ENCODE measurements at places on chromosomes 2 and 18.

DNA sequence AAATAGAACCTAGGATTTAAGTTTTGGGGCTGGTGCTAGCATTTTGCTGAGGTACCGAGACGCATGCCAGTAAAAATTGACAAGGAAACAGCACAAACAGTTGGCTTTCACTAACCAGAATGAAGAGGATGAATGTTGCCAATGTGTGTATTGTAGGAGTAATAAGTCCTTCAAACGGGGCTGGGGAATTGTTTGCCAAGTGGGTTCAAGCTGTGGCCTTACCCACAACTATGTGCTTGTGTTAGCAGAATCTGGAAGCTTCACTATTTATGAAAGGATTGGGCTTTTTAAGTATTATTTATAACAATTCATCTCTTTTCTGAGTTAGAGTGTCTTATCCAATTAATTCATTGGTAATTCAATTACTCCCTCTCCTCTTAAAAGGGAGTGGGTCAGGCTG, 15.0 kb upstream of the KIF5C start:
- ATAC-seq, result no peak

GRCh38 chr18:58391932-58392323, 237.0 kb downstream of the ALPK2 start:
- ATAC-seq, result no peak

DNA sequence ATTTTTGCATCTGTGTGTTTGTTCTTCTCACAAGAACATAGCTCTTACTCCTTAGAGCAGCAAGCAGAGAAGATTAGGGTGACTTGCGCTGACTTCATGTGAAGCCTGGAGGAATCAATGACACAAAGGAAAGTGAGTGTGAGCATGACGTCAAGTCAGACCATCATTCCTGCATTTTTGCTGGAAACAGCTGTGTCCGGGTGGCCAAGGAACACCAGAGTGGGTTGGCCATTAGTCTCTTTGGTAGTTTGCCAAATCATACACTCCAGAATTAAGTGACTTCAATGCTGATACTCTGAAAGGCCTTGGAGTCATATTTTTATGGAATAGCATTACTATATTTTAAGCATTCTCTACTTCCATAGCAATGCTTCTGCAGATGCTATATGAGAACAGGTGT, 597.2 kb downstream of the DCDC2C start:
- ATAC-seq, result no peak

- no peak for ATAC-seq
These were observed 11.6 kb upstream of the TAF1B start for GRCh38 chr2:9831670-9832069.

DNA sequence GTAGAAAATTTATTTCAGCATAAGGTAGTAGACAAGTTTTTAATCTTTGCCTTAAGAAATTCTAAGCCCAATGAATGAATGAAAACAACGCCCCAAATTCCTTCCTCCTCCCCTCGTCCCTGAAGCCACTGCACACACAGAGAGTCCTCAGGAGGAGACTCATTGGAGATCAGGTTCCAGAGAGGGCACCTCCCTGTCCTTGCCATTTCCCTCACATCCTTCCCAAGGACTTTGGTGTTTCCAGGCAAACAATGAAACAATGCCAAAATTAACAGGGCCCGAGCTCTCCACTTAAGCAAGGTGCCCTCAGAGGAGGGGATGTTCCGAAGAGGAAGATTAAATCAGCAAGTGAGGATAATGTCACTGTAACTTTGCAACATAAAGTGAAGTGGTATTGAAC, 240.7 kb downstream of the DCDC2C start:
- ATAC-seq, result no peak

- ATAC-seq, result no peak
These were observed 1.1 kb upstream of the SSB start for GRCh38 chr2:169797601-169798000.

DNA sequence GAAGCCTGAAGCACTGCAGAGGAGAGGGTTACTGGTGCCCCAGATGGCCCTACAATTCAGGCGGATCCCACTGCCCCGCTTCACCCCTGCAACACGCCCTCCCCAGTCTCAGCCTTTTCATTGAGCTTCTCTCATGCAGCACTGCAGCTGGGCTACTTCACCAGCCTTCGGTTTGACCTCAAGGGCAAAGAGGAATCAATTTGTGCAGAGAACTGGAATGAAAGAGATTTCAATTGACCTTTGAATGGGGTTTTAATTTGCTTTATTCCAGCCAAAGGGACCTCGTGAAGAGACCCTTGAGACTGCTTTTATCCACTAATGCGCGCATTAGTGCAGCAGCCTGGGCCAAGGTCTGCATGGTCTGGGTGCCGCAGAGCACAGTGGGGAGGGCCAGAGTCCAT, 8.8 kb upstream of the POMC start:
- no peak for ATAC-seq

DNA sequence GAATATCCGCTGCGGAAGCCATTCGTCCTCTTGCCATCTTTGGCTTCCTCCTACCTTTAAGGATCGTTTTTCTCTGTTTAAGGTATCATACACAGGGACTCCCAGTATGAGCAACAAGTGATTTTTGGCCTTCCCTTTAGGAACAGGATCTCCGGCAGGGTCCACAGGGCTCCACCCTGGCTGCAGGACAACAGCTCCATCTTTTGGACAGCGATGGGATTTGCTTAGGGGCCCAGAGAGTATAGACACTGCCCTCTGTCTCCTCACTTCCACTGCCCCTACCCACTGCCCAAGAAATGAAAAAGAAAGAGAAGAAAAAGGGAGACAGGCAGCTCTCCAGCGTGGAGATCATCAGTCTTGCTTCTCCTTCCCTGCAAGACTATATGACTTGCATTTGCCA, 224.5 kb downstream of the UXS1 start:
- peak; percentile 33 for ATAC-seq

GRCh38 chr2:162013514-162014475, 60.2 kb downstream of the DPP4 start:
- no peak for ATAC-seq

GRCh38 chr2:61085883-61086282, 20.2 kb downstream of the SANBR start:
- no peak for ATAC-seq

- ATAC-seq, result no peak
These were observed 161.4 kb downstream of the ZEB2 start for GRCh38 chr2:144358374-144358964.

DNA sequence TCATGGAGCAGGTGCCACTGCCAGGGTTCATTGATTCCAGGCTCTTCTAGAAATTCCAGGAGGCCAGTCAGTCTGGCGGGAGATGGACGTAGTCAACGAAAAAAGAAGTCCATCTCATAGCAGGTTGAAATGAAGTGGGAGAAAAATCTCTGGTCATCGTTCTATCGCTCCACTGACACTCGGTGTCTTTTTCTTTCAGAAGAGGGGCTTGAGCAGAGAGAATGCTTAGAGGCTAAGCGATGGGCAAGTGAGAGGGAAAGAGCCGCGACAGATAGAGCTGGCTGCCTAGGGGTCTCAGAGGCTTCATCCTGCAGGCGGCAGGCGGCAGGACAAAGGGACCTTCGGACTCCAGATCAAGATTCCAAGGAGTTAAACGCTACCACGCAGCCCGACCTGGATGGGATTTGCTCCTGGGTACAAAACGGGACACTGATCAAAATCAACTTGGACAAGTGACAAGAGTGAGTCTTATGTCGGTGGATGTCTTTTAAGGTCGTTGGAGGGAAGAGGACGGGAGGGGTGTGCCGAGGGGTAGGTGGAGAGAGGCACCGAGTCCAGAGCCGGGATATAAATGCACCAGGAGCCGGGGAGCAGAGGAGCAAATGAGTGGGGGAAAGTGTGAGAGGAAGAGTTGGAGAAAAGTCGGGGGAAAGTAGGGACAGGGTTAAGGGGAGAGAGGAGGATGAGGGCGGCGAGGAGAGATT, 677 bp upstream of the TMEM178A start:
- no peak for ATAC-seq

DNA sequence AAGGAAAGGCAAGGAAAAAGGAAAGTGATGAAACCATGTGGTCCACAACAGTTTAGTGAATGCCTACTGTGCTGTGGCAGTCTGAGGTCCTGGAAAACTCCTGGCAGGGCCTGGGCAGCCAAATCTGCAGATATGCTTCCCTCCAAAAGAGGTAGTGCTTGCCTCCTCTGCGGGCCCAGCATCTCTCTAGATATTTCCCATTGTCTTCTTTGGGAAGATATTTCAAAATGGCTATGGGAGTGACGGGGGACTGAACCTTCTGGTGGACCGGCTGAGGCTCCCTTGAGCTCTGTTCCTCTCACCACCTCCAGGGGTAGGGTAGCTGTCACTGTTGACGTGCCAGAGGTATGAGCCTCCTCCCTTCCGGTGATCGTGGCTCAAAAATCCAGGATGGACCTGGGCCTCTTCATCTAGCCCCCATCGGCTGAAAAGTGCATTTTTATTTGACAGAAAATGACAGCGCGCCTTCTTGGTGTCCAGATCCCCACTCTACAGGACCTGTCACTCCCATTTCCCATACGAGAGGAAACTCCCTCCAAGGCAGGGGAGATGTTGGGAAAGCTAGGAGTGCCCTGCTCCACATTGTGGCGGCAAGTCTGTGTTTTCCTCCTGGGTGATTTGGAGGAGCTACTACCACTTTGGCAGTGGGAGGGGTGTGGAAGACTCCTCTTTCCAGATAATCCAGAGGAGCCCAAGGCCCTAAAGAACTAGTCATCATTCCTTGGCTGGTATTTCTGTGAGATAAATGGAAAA, 9.4 kb upstream of the PAX3 start:
- ATAC-seq, result no peak

GRCh38 chr2:17821080-17821479, 4.8 kb downstream of the MSGN1 start:
- no peak for ATAC-seq

DNA sequence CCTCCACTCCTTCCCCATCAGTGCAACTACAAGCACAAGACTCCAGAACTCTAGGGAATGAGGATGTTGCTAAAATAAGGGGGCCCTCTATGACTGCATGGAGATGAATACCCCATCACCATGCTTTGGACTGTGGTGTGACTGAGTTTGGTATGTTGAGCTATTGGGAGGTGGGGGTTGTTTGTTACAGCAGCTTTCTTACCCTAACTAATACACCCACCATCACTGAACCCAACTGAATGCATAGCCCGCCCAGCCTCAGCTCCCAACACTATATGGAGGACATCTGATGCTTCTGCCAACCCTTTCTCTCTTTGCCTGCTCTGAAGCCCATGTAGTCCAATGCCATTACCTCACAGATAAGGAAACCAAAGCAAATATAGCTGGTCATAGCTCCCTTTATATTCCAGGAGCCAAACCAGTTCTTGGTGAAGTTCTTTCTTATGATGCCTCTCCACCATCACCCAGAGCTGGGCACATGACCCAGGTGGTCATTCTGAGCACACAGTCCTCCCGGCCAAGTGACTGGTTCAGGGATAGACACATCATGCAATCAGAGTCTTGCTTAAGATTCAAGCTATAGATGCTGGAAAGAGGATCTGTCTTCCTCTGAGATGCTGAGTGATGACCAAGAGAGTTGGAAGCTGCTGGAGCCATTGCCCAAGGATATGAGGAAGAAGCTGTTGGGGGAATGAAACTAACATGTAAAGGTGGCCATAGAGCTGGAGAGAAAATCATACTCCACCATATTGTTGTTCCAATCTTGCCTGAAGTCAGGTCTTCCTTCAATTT, 155.6 kb upstream of the HAAO start:
- peak; percentile 3 for ATAC-seq

- no peak for ATAC-seq
These were observed 266.3 kb downstream of the CCDC85A start for GRCh38 chr2:56450047-56450446.

GRCh38 chr2:228344531-228344930, 163.0 kb upstream of the SPHKAP start:
- no peak for ATAC-seq

- ATAC-seq, result peak; percentile 5
These were observed 769 bp downstream of the ALMS1 start for GRCh38 chr2:73386342-73386868.

GRCh38 chr2:194103941-194104659, 1552.9 kb upstream of the SLC39A10 start:
- no peak for ATAC-seq

GRCh38 chr2:105744091-105744908, 412 bp upstream of the NCK2 start:
- ATAC-seq, result peak; percentile 79

Data from esophagus mucosa (tissue), 1 donor.